ENCODE measurements at places on chromosomes 1 and 21.

GRCh38 chr1:100445565-100445964 is 92.4 kb upstream of the GPR88 start:
- DNase-seq = no peak

DNA sequence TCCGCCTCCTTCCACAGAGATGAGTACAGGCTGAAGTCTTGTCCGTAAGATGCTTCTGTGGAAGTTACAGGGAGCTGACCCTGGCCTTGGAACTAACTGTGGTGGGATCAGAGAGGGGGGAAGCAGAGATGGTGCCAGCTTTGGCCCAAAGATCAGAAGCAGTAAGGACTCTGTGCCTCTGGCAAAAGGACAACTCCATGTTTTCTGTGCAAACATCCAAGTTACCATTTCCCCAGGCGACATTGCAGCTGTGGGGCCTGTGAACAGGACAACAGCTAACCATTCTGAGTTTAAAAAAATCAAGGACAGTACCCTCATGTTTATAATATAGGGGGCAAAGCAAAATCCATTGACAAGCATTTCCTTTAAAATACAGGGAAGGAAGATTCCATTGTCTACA is 38.4 kb downstream of the TEX35 start:
- DNase-seq = no peak

GRCh38 chr1:116131866-116132605 is 20.8 kb downstream of the MAB21L3 start:
- DNase-seq = no peak

- DNase-seq = no peak
Measured at GRCh38 chr1:59215766-59216291, 81.1 kb upstream of the FGGY start.

- DNase-seq = no peak
Measured at GRCh38 chr1:207334337-207334736, 12.9 kb downstream of the CD55 start.

DNA sequence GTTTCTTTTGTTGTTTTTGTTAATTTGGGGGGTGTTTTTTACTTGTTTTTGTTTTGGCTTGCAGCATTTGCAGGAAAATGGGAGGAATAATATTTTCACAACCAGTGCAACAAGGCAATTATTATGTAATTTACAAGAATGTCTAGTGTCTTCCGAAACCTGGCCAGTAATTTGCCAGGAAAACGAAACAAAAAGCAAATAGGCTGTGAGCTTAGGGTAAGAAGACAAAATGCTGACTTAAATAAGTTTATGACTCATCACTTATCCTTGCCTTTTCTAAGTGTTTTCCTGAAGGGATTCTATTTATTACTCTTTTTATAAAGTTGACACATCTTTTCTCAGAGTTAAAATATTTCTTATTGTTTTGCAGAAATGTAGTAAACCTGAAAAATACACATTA is 49.8 kb downstream of the KCNT2 start:
- DNase-seq = no peak
